ENCODE measurements at places on chromosomes 16 and 17. TPM values are rescaled to one million over a fixed set of nuclear protein-coding genes. Genes with fewer than 3 reads are reported as not detected.

RDM1 gene
- total RNA-seq = not detected

NPIPA5 gene
- not detected for total RNA-seq

RTN4RL1 gene
- not detected for total RNA-seq

DOC2B gene
- total RNA-seq = 45.3 TPM

KATNIP gene
- 42.6 TPM for total RNA-seq

C16orf54 gene
- total RNA-seq = 5.1 TPM

KRTAP16-1 gene
- total RNA-seq = not detected

SKAP1 gene
- total RNA-seq = 1.9 TPM

HS3ST3A1 gene
- 7.7 TPM for total RNA-seq

KRTAP9-2 gene
- not detected for total RNA-seq
